ENCODE measurements at places on chromosomes 3 and 15. TPM values are rescaled to one million over a fixed set of nuclear protein-coding genes. Genes with fewer than 3 reads are reported as not detected.

DNA sequence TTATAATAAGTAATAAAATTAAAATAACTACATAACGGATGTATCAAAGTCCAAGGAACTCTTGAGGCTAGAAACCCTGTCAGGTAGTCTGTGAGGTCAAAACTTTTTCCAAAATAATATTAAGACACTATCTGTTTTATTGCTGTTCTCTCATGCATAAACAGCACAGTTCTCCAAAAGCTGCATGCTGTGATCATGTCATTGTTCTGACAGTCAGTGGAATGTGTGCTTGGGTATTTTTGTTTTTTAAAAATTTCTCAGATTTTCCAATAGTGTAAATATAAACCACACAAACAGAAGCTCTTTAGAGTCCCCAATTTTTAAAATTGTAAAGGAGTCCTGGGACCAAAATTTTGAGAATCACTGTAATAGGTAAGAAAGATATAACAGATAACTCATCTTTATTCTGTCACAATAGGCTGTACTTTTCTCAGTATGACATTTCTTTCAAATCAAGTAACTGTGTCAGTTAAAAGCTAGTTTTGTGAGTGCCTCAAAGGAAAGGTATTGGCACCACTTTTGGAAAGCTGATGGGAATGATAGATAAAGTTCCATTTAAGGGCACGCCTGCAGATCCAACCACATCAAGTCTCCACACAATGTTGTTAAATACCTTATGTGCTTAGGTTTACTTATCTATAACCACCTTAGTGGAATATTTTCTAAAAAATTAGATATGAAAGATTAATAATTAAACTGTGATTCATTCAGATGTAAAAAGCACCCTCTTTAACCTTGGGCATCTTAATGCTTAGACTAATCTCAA is 49.3 kb downstream of the CEP152 start:
- no peak for DNase-seq

DNA sequence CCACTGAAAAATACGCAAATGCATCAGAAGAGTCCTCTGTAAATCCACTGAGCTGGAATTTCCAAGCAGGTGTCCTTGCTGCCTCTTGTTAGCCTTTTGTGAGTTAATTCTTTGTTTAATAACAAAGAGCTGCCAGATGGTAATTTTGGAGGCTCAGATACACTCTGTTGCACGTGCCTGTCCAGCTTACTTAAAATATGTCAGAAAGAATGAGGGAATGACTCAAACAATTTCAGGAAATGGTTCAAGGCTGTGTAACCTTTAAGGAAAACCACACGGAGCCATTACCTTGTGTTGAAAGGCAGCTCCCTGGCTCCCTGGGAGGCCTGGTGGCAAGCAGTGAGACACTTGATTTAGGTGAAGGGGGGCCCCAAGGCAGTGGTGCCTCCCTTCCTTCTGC is 302.2 kb upstream of the CTDSPL start:
- DNase-seq = no peak

DNA sequence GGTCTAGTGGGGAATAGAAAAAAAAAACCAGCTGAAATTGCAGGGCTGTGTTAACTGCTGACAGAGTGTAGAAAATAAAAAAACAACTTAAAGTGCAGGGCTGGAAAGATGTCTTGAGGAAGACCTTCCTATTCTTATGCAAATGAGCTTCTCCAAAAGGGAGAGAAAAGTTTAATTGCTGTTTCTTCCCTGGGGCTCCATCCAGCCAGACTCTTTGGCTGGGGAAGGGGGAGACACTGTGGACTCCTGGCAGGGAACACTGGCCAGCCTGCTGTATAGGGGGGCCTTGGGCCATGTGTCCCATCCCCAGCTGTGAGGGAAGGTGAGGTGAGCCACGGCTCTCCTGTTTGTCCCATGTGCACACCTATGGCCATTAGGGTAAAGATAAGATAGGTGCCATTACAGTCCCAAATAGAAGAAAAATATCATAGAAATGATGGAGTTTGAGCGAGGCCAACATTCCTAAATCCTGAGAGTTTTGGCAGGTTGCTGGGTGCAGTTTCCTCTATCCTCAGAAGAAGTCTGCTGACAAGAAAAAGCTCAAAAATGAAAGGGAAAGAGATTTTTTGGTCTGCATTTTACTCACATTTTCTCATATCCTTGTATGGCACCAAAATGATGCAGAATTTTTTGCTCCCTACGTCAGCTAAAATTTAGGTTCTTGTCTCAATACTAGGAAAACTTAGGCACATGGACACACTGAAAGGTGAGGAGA is 901.7 kb downstream of the PLOD2 start:
- no peak for DNase-seq

DNA sequence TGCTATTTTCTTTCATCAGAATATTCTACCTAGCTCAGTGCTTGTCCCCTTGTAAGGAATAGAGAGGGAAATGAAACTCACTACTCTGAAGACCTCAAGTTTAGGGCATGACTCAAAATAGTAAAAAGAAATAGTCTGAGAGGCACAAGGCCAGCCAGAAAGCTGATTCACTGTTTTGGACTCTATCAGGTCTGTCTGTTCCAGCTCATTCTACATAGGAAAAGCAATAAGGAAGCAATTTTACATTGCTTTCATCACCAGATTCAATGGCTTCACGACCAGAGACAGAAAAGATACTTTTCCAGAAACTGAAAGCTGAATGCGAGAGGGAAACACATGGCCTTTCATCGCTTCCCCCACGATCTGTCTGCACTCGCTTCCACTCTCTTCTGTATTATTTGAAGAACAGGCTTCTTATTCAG is 276.0 kb downstream of the GBE1 start:
- no peak for DNase-seq

Gene GPR171
- not detected for total RNA-seq

Gene PLCH1
- total RNA-seq = 17.4 TPM

Gene RBMS3
- 5.4 TPM for total RNA-seq

Gene APOD
- total RNA-seq = not detected
